Glutamatergic neuron (in vitro differentiated cells): ENCODE measurements at places on chromosomes 12 and 14. TPM values are rescaled to one million over a fixed set of nuclear protein-coding genes. Genes with fewer than 3 reads are reported as not detected.
A peak's percentile ranks its signal among the peaks of the same experiment; 100 is the strongest.

- no peak overlapping the region for H3K4me3 ChIP-seq
- no peak for DNase-seq
- H3K27ac ChIP-seq: no peak overlapping the region
- peaks cover 4% of the 10 kb centered on the region for H3K36me3 ChIP-seq
These were observed 354.0 kb downstream of the NRXN3 start for GRCh38 chr14:78524196-78524595.

GRCh38 chr12:1473418-1473817 lies 121.0 kb downstream of the FBXL14 start:
- peaks cover 2% of the 10 kb centered on the region for H3K4me1 ChIP-seq
- H3K27me3 ChIP-seq: peaks cover 2% of the 10 kb centered on the region
- H3K27ac ChIP-seq: no peak overlapping the region
- DNase-seq: no peak
- no peak overlapping the region for H3K4me3 ChIP-seq

DNA sequence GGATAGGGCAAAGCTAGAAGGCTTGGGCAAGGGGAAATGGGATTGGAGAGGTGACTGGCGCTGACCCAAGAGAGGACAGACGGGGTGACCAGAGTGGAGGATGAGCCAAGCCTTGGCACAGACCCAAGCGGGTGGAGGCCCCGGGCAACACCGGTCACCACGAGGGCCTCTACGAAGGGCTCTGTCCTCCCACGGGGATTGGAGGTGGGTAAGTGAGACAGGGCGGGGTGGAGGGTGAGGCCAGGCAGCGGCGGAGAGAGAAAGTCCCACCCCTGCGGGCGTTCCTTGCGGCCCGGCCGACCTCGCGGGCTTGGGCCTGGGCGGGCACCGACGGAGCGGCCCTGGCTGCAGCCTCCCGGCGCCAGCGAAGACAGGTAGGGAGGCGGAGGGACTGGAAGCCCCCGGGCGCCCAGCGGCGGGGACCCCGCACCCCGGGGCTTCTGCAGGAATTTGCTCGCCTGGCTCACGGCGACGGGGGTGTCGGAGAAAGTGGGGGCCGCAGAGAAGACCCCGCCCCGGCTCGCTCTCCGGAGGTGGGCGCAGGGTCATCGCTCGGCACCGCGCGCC lies at the start of gene PAPLN:
PAPLN (plus strand) TSS at position 288 of the 567 bp plus-strand sequence. CDS start 2,273 bp downstream, outside the sequence.
- H3K4me3 ChIP-seq: peak within 1 kb of the TSS; percentile 83
- H3K27ac ChIP-seq: no peak within 1 kb of the TSS
- H3K27me3 ChIP-seq: peaks cover 22% of the 10 kb centered on the region
- H3K36me3 ChIP-seq: peaks cover 7% of the 10 kb centered on the region
- peaks cover 19% of the 10 kb centered on the region for H3K4me1 ChIP-seq

- H3K27ac ChIP-seq: no peak overlapping the region
- no peaks in the 10 kb centered on the region for H3K36me3 ChIP-seq
- H3K4me1 ChIP-seq: no peaks in the 10 kb centered on the region
These were observed 84.6 kb upstream of the PTPRR start for GRCh38 chr12:71005166-71005565.

The NR4A1 gene
- 8.5 TPM for total RNA-seq
